ENCODE measurements at places on chromosomes 5 and 9.

GRCh38 chr9:70061776-70062175 lies 18.1 kb downstream of the MAMDC2 start:
- DNase-seq: no peak

DNA sequence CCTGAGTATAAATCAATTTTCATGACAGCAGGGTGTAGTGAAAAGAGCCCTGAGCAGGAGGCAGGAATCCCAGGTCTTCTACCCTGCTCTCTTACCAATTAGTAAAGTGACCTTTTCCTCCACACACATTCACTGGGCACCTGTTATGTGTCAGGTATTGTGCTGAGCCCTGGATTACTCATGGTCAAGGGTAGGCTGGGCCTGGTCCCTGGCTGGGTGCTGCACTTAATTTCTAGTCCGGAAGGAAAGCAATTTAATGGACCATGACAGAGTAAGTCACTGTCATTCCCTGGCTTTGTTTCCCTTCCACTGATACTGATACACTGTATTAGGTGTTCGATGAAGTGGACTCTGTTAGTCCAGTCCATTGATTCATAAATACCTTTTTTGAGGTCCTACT lies 29.1 kb upstream of the BRINP1 start:
- no peak for DNase-seq

DNA sequence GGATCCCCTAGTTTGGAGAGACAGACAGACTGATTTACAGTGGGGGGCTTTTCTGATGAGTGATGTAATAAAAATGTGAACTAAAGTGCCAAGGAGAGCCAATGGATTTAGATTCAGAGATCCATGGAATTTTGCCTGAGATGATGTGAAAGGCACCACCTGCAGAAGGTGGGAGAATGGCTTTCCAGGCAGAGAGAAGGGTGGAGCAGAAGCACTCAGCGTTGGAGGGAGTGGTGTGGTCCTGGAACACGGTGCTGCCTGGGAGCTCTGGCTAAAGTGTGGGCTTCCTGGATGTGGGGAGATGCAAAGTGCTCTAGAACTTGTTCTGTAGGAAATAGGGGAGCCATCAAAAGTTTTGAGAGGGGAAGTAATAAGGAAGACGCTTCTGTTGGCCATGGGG lies 57.0 kb downstream of the IQGAP2 start:
- no peak for DNase-seq

DNA sequence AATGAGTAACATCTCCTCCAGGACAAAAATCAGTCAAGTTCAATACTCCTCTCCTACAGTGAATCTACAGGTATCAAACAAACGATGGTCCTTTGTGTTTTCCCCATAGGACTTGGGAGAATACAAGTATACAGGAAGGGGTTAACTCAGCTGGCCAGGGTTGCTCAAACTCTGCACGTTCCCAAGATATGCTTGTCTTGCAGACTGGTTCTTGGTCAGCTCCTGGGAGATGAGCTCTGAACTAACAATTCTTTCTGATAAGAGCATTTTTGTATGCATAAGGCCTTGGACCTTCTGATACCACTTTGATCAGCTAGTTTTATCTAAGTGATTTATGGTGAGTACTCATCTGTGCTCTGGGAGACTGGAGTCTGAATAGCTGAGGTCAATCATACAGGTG lies 42.1 kb downstream of the LOX start:
- no peak for DNase-seq

DNA sequence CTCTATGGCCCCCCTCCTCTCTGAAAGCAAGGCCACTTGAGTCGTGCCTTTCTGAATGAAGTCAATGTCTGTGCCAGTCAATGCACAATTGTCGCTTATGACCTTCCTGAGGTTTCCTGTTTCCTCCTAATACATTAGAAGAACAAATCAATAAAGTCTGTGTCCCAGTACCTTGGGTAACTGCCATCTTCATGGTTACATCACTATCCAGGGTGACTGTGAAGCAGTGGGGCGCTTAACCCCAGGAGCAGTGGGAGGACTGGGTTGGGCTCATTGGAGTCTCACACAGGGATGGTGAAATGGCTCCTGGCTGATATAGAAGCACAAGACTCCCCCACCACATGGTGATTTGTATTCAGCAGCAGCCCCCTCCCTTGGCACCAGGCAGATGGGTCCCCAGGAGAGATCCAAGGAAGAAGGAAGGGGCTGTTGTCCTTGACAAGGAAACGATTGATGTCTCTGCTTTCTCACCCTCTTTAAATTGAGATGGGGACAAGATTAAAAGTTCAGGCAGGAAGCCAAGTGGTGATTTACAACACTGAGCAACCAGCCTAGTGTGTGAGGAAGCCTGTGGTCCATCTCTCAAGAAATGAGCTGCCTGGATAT lies 261.9 kb upstream of the ZNF462 start:
- DNase-seq: no peak
